HFFc6 (cell line): ENCODE measurements at places on chromosomes 6 and 20. TPM values are rescaled to one million over a fixed set of nuclear protein-coding genes. Genes with fewer than 3 reads are reported as not detected.

DNA sequence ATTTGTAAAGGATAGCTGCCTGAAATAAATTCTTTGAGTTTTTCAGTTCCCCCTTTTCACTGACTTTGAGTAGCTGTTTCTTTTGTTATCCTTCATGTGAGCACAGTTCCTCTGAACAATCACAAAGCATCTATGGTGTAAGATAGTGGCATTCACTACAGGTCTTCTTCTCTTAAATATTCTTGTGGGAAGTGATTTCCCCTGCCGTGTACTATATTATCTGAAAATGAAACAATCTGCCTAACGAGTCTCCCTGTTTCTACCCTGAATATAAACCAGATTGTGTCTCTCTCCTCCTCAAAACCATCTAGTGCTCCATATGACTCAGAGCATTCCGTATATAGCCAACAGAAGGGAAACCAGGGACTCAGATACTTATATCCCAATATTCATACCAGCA, 380.1 kb upstream of the SOX4 start:
- no peak overlapping the region for H3K4me3 ChIP-seq
- no peaks in the 10 kb centered on the region for H3K4me1 ChIP-seq
- no peak for DNase-seq
- H3K27ac ChIP-seq = no peak overlapping the region
- H3K36me3 ChIP-seq = peaks cover 13% of the 10 kb centered on the region; the same call in 1 of the 2 replicates

DNA sequence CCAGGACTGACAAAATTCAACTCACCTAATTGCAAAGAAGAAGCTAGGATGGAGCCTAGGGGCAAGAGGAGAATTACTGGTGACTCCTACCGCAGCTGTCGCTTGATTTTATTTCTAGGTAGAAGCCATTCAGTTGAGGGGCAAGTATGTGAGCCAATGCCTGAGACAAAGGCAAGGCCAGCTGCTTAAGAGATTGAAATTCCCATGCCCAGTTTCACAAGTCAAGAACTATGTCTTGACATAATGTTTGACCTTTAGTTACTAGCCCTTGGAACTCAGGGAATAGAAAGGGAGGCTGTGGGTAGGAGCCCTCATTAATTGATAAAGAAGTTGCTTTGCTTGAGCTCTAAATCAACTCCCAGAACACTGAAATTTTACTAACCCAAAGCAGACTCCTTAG, 54.0 kb downstream of the GPR63 start:
- H3K4me3 ChIP-seq = no peak overlapping the region
- no peaks in the 10 kb centered on the region; the same call in 1 of the 2 replicates for H3K27me3 ChIP-seq
- DNase-seq = no peak
- H3K4me1 ChIP-seq = no peaks in the 10 kb centered on the region
- H3K36me3 ChIP-seq = no peaks in the 10 kb centered on the region
- no peak overlapping the region for H3K27ac ChIP-seq

DNA sequence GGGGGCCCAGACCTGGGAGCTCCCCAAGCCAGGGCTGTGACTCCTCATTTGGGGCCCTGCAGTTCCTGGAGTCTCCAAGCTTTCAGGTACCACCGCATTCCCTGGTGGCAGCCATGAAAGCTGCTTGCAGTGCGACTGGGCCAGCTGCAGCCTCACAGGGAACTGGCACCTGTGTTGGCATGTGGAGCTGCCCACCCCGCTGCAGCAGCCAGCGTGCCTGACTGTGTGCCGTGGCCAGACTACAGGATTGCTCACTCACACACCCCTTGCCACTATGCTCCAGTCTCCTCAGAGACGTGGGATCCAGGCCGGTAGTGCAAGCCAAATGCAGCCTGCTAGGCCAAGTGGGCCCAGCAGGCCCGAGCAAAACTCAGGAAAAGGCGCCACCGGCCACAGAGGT, 450.7 kb downstream of the COL12A1 start:
- no peak overlapping the region for H3K27ac ChIP-seq
- H3K27me3 ChIP-seq = peaks cover 5% of the 10 kb centered on the region; the same call in 1 of the 2 replicates

GRCh38 chr6:13461805-13462204, 25.6 kb downstream of the GFOD1 start:
- H3K4me1 ChIP-seq = peaks cover 34% of the 10 kb centered on the region
- H3K27me3 ChIP-seq = no peaks in the 10 kb centered on the region
- H3K4me3 ChIP-seq = no peak overlapping the region
- H3K36me3 ChIP-seq = no peaks in the 10 kb centered on the region
- DNase-seq = no peak

DNA sequence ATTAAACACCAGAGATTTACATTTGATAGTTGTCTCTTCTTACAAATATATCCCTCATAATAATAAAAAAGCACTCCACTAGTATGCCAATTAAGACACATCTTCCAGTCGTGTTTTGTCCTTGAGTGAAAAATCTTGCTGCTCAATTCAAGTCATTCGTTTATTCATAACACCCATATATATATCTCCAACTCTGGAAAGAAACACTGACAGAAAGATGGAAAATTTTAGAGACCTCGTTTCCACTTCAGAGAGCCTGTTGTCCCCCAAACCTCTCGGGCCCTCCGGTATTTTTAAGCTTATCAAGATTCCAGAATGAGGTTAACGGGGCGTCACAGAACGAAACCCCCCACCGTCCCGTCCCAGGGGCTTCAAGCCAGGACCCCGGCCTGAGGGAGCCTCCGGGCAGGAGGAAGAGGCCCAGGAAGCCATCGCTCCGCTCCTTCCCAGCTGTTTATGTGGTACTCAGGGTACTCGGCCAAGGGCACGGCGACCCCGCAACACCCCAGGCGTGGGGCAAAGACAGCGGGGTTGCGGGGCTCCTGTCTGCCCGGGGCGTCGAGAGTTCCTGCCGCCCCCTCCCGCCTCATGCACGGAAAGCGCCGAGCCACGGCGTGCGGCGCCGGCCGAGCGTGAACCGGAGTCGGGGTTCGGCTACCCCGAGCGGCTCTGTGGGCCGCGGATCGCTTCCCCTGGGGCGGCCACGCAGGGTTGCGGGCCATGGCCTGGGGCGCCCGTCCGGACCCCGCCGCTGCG, 623 bp upstream of the SNX9 start:
- H3K36me3 ChIP-seq = peaks cover 16% of the 10 kb centered on the region
- peak overlapping the region; percentile 77 for H3K4me3 ChIP-seq
- H3K27me3 ChIP-seq = peaks cover 5% of the 10 kb centered on the region; the same call in 1 of the 2 replicates

GRCh38 chr6:96610019-96610418, 47.1 kb downstream of the FHL5 start:
- DNase-seq = no peak
- peaks cover 2% of the 10 kb centered on the region; the same call in 1 of the 2 replicates for H3K27me3 ChIP-seq
- H3K4me1 ChIP-seq = no peaks in the 10 kb centered on the region
- H3K36me3 ChIP-seq = no peaks in the 10 kb centered on the region
- H3K4me3 ChIP-seq = no peak overlapping the region

DNA sequence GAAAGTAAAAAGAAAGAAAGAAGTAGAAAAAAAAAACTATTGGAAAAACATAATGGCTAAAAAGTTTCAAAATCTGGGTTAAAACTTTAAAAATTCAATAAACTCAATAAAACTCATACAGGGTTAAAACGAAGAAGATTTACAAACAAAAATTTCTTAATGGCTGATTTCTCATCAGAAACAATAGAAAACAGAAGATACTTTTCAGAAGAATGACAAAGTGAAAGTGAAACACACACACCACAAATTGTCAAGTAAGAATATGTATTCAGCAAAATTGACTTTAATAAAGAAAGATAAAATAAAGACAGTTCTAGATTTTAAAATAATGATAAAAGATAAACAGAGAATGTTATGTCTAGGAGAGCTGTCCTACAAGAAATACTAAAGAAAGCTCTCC, 618.9 kb upstream of the GJE1 start:
- DNase-seq = no peak
- H3K27me3 ChIP-seq = peaks cover 2% of the 10 kb centered on the region; the same call in 1 of the 2 replicates
- peaks cover 24% of the 10 kb centered on the region for H3K4me1 ChIP-seq
- no peaks in the 10 kb centered on the region for H3K36me3 ChIP-seq
- H3K27ac ChIP-seq = peak overlapping the region; percentile 76

DNA sequence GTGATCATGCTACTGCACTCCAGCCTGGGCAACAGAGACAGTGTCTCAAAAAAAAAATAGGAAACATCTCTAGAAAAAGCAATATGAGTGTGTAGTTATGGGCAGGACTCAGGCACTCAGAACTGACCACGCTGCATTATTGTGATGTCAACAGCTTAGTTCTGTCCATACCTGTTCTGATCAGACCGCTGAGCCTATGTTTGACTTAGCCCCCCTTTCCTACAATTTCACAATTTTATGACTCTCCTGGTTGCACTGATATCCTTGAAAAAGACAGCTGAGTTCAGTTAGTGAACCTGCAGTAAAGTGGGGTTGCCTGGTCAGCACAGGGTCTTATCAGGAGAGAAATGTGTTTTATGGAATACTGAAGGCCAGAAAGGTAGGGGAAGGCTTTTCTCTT, 37.8 kb upstream of the PRDM1 start:
- no peaks in the 10 kb centered on the region for H3K36me3 ChIP-seq
- DNase-seq = no peak
- H3K27ac ChIP-seq = no peak overlapping the region
- no peaks in the 10 kb centered on the region for H3K4me1 ChIP-seq
- H3K4me3 ChIP-seq = no peak overlapping the region
- H3K27me3 ChIP-seq = peaks cover 3% of the 10 kb centered on the region; the same call in 1 of the 2 replicates

DNA sequence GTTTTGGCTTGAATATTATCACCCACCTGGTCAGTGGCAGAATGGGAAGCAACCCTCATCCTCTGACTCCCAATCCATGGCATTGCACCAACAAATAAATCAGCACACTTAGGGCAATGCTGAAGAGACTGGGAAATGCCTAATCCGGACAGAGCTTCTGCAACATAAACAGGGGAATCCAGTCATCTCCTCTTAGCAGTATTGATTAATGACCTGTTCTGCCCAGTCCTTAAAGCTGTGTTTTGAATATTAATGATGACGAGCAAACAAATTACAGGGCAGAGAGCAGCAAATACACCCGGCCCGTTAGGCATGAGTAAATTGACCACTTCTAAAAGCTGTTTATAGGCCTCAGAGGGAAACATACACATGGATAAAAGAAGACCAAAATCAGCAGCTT, 77.0 kb upstream of the B3GAT2 start:
- H3K4me3 ChIP-seq = no peak overlapping the region
- no peaks in the 10 kb centered on the region for H3K4me1 ChIP-seq
- no peak for DNase-seq
- peaks cover 10% of the 10 kb centered on the region for H3K27me3 ChIP-seq
- H3K36me3 ChIP-seq = no peaks in the 10 kb centered on the region
- no peak overlapping the region for H3K27ac ChIP-seq

GRCh38 chr6:159754401-159754800, 7.4 kb upstream of the ACAT2 start:
- peaks cover 36% of the 10 kb centered on the region for H3K36me3 ChIP-seq
- no peak overlapping the region for H3K4me3 ChIP-seq
- H3K4me1 ChIP-seq = peaks cover 16% of the 10 kb centered on the region
- no peak for DNase-seq
- H3K27me3 ChIP-seq = peaks cover 2% of the 10 kb centered on the region; the same call in 1 of the 2 replicates

DNA sequence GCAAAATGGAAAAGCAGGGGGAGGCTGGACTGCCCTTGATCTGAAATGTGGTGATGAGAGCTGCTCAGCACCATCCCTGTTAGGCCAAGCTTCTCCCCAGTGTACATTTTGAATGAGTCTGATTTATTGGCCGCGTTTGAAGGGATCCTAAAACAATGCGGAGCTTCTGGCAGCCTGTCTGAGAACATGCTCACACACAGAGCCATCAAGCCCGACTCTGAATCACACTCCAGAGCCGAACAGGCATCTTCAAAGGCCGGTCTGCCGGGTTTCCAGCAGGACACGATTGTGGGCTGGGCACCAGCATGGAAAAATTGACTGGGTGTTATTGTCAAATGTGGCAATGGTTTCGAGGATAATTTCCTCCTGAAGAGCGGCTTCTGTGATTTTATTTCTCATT, 235.9 kb downstream of the TFAP2C start:
- no peak overlapping the region for H3K4me3 ChIP-seq
- H3K27ac ChIP-seq = no peak overlapping the region
- peaks cover 45% of the 10 kb centered on the region for H3K27me3 ChIP-seq

DNA sequence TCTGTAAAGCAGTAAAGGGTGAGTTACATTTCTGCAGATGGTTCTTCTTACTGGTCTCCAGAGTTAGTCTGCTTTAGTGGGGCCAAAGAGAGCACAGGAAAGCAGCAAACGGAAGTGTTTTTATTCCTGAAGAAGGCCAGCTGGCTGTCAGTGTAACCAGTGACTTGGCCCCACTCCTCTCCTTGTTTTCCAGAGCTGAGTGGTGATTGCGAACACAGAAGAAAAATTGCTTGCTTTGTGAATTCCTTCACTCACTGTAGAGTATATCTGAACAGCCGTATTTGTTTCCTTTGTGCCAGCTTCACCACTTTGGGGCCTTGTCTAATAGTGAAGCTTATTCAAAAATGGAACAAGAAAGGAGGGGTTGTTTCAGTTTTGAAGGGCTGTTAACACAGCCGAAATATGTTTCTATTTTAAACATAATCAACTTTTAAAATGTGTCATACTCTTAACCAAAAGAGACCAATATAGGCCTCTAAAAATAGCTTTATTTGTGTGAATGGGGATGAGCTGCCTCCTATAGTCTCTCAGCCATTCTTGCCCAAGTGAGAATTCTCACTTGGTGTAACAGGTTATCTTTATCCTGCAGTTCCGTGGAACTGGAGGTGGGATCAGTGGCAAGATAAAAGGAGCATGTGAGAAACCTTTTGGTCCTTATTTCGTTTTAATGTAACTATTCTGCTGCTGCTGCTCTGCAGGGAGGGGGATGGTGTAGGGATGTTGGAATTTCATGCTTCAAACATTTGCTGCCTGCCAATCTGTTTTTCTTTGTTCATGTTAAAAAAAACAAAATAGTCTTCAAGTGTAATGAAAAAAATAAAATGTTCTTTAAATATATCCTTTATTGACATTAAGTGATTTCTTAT, 37.8 kb downstream of the ZC2HC1B start:
- H3K4me1 ChIP-seq = no peaks in the 10 kb centered on the region
- H3K27ac ChIP-seq = no peak overlapping the region
- no peak overlapping the region for H3K4me3 ChIP-seq
- peaks cover 21% of the 10 kb centered on the region for H3K27me3 ChIP-seq
- DNase-seq = no peak

DNA sequence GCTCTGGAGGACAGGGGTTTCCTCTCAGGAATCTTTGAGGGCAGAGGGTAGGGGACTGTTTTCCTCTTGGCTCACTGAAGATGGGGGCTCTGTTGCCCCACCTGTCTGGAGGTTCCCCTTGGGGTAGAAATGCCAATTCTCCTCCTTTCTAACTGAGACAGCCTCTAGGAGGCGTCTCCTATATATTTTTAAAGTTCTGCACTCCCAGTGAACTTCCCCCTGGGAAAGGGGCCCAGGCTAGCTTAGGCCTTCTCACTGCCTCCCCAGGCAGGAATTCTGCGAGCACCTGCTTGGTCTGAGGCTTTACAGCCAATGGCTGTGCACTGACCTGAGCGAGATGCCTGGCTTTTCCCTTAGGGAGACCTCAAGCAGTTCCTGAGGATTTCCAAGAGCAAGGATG, 24.8 kb upstream of the SRF start:
- H3K27ac ChIP-seq = no peak overlapping the region; the same call in 1 of the 2 replicates
- DNase-seq = no peak
- H3K27me3 ChIP-seq = peaks cover 3% of the 10 kb centered on the region
- peaks cover 53% of the 10 kb centered on the region for H3K4me1 ChIP-seq

ELOVL2 gene
- total RNA-seq = not detected in 3 replicates

SLA2 gene
- total RNA-seq = not detected in 2 replicates

NUP43 gene
- 33.8 to 46.2 TPM (median 36.4 TPM) in 3 replicates for total RNA-seq

NKX2-2 gene
- total RNA-seq = 0.48 TPM in 1 of 3 replicates, not detected in the others

COL9A1 gene
- total RNA-seq = not detected in 3 replicates

PAK5 gene
- total RNA-seq = not detected in 2 replicates

GINM1 gene
- 66.4 to 68.3 TPM (median 66.9 TPM) in 3 replicates for total RNA-seq
